CD8-positive, alpha-beta memory T cell (primary cell): ENCODE measurements at places on chromosomes 16 and 17.
A peak's percentile ranks its signal among the peaks of the same experiment; 100 is the strongest.

- DNase-seq = peak; percentile 33
These were observed 3.8 kb upstream of the NAT9 start for GRCh38 chr17:74779948-74780400.

DNA sequence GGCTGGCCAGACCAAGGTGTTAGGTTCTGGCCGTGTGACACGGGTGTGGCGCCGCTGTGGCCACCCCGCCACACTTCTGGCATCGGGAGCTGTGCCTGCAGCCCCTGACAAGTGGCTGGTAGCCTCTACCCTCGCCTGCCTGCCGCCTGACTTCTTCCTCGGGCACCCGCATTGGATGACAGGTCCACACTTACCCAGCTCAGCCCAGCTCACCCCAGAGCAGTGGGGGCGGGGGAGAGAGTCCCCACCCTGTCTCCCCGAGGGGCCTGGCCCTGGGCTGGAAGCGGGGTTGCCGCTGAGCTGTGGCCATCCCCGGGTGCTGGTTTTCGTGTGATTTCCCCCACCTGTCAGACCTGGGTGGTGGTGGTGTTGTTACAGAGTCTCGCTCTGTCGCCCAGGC lies 53.9 kb upstream of the ACSF3 start:
- DNase-seq = no peak

- DNase-seq = no peak
These were observed 45.2 kb upstream of the NUDT7 start for GRCh38 chr16:77677129-77677528.

GRCh38 chr16:10782628-10783027 lies 36.0 kb downstream of the TVP23A start:
- DNase-seq = no peak
